Right ventricle myocardium superior (tissue), 1 donor: ENCODE measurements at places on chromosomes 12 and 14. TPM values are rescaled to one million over a fixed set of nuclear protein-coding genes. Genes with fewer than 3 reads are reported as not detected.

Gene CEP170B
- total RNA-seq: 9.5 TPM

Gene HNF1A
- total RNA-seq: not detected

Gene OTX2
- not detected for total RNA-seq

Gene KRT79
- total RNA-seq: not detected

Gene CFAP73
- total RNA-seq: not detected

Gene SRRM4
- 0.30 TPM for total RNA-seq

DNA sequence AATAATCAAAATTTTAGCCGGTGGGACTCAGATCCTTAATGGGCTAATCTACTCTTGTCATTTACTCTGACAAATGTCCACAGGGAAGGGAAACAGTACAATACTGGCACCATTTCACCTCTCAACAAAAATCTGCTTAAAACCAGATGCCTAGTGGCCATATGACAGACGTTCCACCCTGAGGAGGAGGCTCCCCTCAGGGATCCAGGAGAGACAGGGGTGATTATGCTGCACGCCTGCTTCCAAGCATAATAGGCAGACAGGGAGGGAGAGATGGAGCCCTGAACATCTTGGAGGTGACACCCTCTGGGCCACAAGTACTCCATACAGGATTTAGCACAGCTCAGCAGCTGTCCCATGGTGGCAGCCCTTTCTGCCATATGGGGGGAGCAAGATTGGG lies 24.8 kb upstream of the AKAP6 start:
- DNase-seq: no peak

GRCh38 chr12:117582135-117582784 lies 220.8 kb upstream of the NOS1 start:
- no peak for DNase-seq

DNA sequence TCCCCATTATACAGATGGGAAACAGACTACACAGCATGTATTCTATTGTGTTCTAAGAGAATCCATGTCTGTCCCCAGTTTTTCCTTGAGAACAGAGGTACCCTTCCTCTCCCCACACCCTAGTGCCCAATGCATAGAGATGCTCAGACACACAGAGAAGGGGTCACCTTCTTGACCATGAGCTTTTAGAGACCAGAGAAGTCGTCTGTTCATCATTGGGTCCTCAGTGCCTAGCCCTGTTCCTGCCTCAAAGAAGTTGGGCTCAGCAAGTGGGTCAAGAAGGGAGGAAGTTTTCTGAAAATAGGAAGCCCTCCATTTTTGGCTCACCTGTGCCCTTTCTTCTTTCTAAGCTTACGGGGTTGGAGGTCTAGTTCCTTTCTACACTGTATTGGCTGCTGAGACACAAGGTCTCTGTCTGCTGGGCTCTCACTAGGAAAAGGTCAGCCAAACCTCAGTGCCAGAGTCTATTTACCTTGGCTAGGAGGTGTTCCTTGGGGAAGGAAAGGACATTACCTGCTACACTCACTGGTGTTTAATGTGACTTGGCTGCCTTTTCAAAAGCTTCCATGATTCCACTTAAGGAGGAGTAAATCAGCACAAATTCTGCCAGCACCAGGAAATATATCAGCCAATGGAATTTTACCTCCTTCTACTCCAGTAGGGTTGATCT lies 198.5 kb upstream of the PWP1 start:
- no peak for DNase-seq

DNA sequence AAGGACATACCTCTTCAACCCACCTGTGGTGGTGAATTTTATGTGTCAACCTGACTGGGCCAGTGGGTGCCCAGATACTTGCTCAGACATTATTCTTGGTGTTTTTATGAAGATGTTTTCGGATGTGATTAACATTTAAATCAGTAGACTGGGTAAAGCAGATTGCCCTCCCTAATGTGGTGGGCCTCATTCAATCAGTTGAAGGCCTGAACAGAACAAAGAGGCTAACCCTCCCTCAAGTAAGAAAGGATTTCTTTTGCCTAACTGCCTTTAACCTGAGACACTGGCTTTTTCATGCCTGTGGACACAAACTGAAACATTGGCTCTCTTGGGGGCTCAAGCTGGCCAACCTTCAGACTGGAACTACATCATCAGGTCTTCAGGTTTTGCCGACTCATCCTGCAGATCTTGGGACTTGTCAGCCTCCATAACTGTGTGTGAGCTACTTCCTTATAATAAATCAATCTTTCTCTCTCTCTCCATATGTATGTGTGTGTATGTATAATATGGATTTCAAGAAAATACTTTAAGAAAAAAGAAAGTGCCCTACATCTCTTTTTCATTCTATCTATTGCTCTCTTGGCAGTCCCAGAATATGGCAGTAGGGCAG lies 39.4 kb downstream of the RTN1 start:
- no peak for DNase-seq

DNA sequence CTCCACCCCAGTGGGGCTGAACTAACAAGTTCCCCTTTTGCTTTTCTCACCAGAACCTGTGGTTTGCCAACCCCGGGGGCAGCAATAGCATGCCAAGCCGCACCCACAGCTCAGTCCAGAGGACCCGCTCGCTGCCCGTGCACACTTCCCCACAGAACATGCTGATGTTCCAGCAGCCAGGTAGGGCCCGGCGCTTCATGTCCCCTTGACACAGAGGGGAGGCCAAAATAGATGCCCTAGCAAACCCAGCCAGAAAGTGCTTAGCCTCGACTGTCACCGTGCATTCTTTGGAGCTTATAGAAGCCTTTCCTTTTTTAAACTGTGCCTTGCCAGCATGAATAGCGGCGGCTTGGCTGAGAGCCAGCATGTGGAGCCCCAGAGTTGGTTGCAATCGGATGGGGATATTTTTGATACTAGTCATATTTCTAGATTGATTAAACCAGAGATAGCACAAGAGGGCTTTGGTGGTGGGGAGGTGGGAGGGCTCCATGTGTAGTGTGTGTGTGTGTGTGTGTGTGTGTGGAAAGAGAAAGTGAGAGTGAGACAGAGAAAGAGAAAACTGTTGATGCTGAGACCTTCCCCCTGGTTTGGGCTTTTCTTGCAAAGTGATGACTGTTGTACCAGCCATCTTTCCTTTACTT lies 126.1 kb downstream of the GCH1 start:
- peak; percentile 80 for DNase-seq

DNA sequence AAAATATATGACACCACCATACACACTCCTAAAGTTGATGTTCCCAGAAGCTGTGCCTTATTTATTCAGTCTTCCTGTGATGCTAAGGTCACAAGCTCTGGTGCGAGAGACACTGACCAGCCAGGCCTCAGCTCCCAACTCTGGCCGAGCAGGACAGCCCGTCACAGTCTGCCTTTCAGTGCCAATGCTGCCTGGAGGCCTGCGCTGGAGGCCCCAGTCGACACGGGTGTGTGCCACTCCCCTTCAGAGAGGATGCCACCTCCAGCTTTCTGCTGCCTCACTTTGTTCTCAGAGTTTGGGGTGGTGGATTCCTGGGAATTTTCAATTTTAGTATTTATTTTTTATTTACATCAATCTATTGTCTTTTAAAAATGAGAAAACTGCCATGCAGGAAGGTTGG lies 7.3 kb upstream of the PAPLN start:
- DNase-seq: no peak

GRCh38 chr14:80698974-80699373 lies 242.6 kb downstream of the CEP128 start:
- no peak for DNase-seq
